ENCODE measurements at places on chromosomes 6 and 20.

GRCh38 chr6:42211726-42212125 lies 5.9 kb downstream of the MRPS10 start:
- H3K27ac ChIP-seq: no peak overlapping the region
- no peak for DNase-seq
- H3K27me3 ChIP-seq: no peaks in the 10 kb centered on the region

DNA sequence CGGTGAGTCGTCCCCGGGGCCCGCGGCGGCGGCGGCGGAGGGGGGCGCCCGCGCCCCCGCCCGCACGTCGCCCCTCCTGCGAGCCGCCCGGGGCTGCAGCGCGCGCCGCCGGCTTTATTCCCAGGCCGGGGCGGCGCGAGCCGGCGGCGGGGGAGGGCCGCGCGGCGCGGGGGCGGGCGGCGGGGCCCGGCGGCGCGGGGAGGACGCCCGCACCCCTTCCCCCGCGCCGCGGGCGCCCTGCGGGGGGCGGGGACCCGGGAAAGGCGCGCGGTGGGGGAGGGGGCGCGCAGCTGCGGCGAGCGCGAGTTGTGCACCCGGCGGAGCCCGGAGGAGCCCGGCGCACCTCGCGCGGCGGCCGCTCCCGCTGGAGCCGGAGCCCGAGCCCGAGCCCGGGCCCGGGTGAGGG lies 646 bp downstream of the HMGA1 start:
- no peaks in the 10 kb centered on the region for H3K36me3 ChIP-seq
- no peak overlapping the region for H3K27ac ChIP-seq

DNA sequence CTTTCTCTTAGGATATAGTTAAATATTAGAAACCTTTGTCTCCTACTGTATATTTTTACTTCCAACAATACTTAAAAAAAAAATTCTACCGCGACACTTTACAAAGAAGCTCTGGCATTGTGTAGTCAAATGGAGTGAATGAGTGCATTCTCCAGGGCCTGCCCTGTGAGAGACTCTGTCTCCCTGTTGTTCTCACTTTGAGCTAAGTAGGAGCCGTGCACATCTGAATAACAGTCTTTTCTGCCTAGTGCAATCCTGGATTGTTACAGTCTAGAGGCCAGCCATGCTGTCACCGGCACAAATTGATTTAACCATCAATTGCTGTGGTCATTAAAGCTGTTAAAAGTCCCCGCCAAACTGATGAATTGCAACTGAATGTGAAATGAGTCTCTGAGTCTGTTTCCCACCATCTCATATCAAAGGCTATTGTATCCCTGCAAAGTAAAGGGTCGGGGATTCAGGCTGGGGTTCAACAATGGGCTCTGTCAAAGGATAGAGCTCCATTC lies 156.0 kb downstream of the RFPL4B start:
- no peak overlapping the region for H3K4me3 ChIP-seq
- no peak for DNase-seq
- H3K27me3 ChIP-seq: no peaks in the 10 kb centered on the region
- H3K4me1 ChIP-seq: peaks cover 5% of the 10 kb centered on the region

DNA sequence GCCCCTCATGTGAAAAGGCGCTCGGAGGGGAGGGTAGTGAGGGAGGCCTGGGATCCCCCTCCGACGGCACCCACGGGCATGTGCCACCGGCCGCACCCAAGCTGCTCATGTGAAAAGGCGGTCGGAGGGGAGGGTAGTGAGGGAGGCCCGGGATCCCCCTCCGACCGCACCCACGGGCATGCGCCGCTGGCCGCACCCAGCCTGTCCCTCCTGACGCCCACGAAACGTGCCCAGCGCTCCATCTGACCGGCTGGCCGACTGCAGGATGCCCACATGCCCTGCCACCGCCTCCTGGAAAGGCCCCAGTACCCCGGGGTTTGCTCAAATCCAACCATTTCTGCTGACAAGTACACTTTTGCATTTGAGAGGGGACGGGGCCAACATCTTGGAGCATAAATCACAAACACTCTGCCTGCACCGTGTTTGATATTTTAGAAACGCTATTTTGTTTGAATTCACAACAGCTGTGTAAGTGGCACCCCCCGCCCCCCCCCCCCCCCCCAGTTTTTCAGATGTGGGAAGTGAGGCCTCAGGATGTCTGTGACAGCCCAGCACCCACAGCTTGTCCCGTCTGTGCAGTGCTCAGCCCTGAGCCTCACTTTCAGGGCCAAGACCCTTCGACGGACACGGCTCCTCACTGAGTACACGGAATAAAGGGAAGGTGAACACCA lies 34.1 kb downstream of the SLC2A4RG start:
- no peaks in the 10 kb centered on the region for H3K36me3 ChIP-seq
- no peak overlapping the region for H3K4me3 ChIP-seq
- peaks cover 20% of the 10 kb centered on the region for H3K4me1 ChIP-seq

DNA sequence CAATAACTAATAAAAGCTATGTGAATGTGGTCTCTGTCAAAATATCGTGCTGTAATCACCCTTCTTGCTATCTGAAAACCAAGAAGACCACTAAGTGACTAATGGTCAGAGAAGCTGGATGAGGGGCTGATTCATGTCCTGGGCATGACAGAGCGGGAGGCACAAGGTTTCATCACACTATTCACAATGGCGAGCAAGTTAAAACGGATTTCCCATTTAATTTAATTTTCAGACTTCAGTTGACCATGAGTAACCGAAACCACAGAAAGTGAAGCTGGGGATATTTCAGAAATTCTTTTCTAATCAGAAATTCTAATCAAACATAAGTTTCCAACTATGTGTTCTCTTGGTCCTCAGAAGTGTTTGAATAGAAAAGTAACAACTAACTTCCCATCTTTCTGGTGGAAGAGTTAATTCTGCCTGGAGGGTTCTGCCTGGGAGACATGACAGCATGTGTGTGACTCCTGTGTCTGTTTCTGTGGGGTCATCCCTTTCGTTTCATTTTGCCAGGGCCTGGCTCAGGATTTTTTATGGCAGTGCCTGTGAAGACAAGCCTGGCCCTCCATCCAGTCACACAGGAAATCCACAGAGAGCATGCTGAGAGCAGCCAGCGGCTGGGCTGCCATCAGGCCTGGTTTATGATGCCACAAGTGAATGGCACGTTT lies 98.9 kb downstream of the FAM120B start:
- no peaks in the 10 kb centered on the region for H3K27me3 ChIP-seq
- H3K27ac ChIP-seq: no peak overlapping the region
- DNase-seq: no peak
- H3K4me1 ChIP-seq: no peaks in the 10 kb centered on the region
- no peaks in the 10 kb centered on the region for H3K36me3 ChIP-seq

GRCh38 chr6:148487461-148487860 lies 144.8 kb downstream of the SASH1 start:
- DNase-seq: no peak
- no peak overlapping the region for H3K27ac ChIP-seq
- no peaks in the 10 kb centered on the region for H3K4me1 ChIP-seq
- H3K27me3 ChIP-seq: no peaks in the 10 kb centered on the region
- no peaks in the 10 kb centered on the region for H3K36me3 ChIP-seq
